Stimulated activated CD4-positive, alpha-beta T cell treated with anti-CD3 and anti-CD28 coated beads, TNF-alpha, amount 100 ng/mL, for 1 hour (primary cell): ENCODE measurements at places on chromosomes 11 and 22.
A peak's percentile ranks its signal among the peaks of the same experiment; 100 is the strongest.

- no peak for DNase-seq
Measured at GRCh38 chr11:118471030-118471429, 34.7 kb downstream of the KMT2A start.

DNA sequence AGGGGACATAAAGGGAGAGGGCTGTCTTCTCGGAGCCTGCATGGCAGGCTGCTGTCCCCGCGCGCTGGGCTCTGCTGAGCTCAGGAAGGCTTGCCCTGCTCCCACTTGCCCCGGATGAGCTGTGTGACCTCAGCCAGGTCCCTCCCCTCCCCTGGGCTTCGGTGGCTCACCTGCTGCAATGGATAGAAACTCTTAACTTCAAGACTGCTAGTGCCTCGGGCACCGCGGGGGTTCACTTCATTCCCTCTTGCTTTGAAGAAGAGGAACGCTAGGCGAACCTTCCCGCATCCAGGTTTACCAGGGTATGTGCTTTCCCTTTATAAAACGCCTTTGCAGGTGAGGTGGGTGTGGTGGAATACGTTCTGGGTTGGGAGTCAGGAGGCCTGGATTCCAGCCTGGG is 115.0 kb downstream of the PHF21B start:
- no peak for DNase-seq

- DNase-seq = peak; percentile 31
Measured at GRCh38 chr11:72413914-72414628, 20.3 kb downstream of the CLPB start.

- peak; percentile 83 for DNase-seq
Measured at GRCh38 chr11:66408488-66409214, 12.2 kb upstream of the NPAS4 start.

DNA sequence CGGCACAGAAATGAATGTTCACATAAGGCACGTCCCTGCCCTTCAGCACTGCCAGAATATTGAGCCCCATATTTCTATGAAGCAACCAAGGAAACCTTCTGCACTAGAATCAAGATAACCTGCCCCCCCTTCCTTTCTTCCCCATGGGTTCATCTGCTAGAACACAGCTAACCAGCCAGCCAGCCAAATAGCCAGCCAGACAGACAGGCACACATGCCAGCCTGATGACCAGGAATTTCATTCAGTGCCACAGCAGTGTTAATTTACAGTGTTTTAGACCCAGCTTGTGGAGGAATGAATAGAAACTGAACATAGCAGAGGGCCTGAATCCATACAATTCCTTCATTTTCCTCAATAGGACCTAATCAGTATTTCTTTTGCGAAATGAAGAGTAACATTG is 57.0 kb downstream of the TENM4 start:
- no peak for DNase-seq

- no peak for DNase-seq
Measured at GRCh38 chr11:78350646-78351165, 66.9 kb downstream of the GAB2 start.
